Right kidney (tissue), 9 donors: ENCODE measurements at places on chromosomes 6 and 20.

DNA sequence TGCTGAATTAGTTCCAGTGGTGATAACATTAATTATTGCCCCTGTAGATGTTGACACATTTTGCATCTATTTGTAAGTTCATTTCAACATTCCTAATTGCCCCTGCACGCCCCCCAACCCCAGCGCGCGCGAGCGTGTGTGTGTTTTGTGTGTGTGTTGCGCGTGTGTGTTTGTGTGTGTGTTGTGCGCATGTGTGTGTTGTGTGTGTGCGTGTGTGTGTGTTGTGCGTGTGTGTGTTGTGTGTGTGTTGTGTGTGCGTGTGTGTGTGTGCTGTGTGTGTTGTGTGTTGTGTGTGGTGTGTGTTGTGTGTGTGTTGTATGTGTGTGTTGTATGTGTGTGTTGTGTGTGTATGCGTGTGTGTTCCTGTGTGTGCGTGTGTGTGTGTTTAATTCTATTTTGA, 245.7 kb upstream of the GMDS start:
- DNase-seq, result no peak

- peak; percentile 31 for DNase-seq
These were observed 25.8 kb downstream of the SERPINB9 start for GRCh38 chr6:2877057-2877882.

- DNase-seq, result no peak
These were observed 158.0 kb upstream of the TCF21 start for GRCh38 chr6:133730881-133731280.

DNA sequence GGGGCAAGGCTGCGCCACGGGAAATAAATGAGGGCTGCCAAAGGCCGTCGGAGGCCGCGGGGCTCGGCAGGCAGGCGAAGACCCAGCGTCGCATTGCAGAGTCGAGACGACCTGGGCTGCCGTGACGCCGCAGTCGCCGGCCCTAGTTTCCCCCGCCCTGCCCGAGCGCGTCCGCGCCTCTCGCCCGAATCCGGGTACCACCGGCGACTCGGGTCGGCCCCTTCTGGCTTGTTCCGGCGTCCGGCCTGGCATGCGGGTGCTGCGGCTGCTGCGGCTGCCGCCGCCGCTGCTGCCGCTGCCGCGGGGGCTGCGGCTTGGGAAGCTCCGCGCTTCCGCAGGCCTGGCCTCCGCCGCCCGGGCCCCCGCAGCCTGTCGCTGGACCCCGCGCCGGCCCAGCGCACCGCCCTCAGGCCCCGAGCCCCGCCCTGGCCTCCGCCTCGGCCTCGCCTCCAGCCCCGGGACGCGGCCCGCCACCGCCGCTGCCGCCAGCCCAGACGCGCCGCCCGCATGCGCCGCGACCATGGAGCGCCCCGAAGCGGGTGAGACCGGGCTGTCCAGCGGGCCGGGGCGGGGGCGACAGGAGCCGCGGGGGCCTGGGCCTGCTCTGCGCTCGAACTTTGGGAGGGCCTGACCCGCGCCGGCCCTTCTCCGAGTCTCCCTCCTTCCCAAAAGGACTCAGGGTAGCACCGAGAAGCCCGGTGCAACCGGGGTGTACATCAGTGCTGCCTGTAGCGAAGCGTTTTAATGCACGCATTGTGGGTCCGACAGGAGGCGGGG, at the start of gene AKAP7:
Gene AKAP7 (plus strand): TSS at position 224 of the 777 bp plus-strand sequence. CDS start 297 bp downstream, at position 521.
- DNase-seq, result peak; percentile 91

DNA sequence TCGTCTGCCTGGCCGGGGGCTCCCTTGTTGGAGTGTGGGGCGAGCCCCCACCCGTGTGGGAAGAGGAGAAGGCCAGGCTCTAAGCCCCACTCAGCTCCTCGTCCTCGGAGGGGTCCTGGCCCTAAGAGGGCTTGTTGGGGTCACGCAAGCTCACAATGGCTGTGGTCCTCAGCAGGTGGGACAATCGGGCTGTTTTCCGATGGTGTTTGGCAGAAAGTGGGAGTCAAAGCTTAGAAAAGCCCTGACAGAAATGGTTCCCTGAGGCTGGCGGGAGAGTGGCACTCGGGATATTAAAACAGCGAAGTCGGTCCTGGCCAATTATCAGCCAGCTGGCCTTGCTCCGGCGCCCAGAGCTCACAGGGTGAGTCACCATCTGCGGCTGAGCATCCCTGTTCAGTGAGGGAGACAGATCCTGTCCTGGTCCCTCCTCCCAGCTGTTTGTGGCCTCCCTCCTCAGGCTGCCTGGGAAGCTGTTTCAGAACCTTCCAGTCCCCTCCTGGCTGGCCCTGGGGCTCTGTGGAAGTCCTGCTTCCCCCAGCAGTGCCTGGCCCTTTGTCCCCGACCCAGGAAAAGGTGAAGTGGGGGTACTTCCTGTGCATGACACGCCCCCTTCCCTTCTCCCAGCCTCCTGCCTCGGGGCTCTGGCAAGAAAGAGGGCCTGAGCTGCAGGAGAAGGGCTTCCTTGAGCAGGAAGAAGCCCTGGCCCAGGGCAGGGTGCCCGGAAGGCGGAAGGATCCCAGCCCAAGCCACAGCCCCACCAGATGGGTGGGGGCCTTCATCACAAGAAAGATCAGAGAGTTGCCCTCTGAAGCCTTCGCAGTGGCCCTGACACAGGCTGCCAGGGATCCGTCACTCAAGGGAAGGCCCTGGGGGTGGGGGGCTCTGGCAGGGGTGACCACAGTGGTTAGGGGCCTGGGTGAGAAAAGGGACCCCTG, 53.6 kb upstream of the BHLHE23 start:
- DNase-seq, result no peak

DNA sequence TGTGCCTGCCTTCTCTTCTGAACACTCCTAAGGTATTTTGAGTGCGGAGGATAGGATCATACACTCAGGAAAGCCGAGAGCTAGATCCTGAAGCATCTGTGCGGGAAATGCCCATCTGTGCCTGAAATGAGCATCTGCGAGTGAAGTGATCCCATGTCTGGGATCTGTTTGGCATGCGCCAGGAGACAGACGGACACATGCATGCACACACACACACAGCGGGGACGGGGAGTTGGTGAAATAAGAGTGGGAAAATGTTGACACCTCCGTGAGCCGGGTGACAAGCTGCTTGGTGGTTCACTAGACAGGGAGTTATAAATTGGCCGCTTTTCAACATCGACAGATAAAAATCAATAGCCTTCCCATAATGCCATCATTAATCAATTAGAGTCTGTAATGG, 13.8 kb downstream of the SYNJ2 start:
- DNase-seq, result no peak

GRCh38 chr6:69105288-69105687, 470.2 kb downstream of the ADGRB3 start:
- no peak for DNase-seq

GRCh38 chr6:121460170-121460569, 24.7 kb downstream of the GJA1 start:
- DNase-seq, result no peak

- DNase-seq, result peak; percentile 23
These were observed 20.9 kb upstream of the POM121L2 start for GRCh38 chr6:27332692-27333641.

DNA sequence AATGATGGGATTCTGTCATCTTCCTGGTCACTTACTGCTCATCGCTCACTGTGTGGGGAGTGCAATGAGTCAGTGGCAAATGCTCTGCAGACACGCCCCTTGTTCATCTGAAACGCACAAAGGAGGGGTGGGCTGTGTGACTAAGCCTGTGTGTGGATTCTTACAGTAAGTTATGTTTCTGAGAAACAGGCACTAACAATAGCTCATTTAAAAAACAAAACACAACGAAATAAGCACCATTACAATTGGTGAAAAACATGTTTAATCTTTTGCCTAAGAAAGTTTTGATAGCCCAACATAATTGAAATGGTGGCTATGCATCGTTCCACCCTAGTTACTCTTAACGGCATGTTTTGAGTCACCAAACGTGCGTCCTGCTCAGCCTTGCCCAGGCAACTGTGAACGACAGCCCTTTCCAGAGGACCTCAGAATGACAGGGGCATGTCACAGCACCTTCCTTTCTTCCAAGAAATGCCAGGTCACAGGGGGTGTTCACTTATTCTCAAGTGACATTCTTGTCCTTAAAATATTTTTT, 118.4 kb upstream of the SGK1 start:
- no peak for DNase-seq
